ENCODE measurements at places on chromosomes 1 and 21.

DNA sequence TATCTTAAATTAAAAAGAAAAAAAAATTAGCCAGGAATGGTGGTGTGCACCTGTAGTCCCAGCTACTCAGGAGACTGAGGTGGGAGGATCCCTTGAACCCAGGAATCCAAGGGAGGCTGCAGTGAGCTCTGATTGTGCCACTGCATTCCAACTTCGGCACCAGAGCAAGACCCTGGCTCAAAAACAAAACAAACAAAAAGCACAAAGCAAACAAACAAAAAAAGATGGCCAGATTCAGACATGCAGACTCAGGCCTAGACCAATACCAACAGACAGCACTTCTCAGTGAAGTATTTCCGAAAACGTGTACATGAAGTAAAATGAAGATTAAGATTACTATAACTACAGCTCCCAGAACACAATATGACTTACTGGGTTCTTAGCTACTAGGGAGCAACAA lies 10.6 kb downstream of the SLC35D1 start:
- no peak for DNase-seq

GRCh38 chr1:94592571-94592920 lies 51.0 kb upstream of the F3 start:
- DNase-seq, result no peak

GRCh38 chr1:45230537-45230936 lies 24.1 kb upstream of the ZSWIM5 start:
- no peak for DNase-seq

DNA sequence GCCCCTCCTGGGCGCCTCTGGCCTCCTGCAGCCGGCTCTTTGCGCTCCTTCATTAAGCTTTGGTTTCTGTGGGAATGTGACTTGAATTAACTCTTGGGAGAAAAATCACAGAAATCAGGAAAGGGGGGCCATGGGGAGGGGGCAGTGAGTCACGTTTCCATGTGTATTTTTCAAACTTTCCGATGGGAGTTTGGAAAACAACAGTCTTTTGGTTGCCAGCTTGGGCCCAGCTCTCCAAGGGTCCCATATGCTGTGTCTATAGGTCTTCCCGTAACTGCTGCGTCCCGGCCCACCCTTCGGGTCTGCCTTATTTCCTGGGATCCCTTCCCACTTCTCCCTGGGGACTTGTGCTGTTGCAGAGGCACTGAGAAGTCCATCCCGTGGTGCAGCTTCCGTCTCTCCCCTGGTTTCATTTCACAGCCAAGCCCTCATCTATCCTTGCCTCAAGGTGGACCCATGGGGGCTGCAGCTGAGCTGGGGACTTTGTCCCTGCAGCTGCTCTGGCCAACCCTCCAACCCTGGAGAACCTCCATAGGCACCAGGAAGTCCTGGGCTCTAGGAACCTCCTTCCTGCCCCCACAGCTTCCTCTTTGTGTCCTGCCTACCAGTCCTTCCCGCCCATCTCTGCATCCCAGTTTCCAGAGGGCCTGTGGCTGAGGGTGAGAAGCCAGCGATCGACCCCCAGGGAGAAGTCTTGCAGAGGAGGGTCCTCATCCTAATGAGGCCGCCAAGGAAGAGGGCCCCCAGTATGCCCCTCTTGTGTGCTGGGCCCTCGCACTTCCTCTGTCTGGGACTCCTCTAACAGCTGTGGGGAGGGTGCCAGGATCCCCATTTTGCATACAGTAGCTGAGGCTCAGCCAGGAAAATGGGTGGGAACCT lies 11.6 kb upstream of the LMNA start:
- DNase-seq, result no peak

DNA sequence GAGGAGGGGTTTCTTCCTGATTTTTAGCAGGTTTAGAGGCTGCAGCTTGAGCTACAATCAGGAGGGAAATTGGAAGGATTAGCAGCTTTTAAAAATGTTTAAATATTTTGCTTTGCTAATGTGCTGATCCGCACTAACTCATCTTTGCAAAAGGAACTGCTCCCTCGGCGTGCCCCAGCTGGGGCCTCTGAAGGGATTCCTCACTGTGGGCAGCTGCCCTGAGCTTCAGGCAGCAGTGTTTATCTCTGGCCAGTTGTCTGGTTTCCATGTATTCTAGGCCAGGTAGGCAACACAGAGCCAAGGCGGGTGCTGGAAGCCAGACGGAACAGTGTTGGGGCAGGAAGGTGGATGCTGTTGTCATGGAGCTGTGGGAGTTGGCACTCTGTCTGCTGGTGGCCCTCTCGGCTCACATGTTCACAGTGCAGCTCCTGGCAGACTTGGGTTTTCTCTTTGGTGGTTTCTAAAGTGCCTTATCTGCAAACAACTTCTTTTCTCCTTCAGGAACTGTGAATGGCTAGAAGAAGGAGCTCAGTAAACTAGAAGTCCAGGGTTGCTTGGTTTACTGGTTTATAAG lies 18.9 kb downstream of the NECAP2 start:
- DNase-seq, result no peak

DNA sequence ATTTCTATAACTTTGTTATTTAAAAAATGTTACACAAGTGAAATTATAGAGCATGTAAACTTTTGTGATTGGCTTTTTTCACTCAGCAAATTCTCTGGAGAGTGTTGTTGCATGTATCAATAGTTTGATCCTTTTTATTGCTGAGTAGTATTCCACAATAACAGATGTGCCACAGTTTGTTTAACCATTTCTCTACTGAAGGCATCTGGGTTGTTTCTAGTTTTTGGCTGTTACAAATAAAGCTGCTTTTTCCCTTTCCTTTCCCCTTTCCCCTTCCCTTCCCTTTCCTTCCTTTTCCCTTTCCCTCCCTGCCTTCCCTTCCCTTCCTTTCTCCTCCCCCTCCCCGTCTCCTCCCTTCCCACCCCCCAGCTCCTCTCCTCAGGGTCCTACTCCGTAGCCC lies 15.9 kb downstream of the TUFT1 start:
- DNase-seq, result no peak

DNA sequence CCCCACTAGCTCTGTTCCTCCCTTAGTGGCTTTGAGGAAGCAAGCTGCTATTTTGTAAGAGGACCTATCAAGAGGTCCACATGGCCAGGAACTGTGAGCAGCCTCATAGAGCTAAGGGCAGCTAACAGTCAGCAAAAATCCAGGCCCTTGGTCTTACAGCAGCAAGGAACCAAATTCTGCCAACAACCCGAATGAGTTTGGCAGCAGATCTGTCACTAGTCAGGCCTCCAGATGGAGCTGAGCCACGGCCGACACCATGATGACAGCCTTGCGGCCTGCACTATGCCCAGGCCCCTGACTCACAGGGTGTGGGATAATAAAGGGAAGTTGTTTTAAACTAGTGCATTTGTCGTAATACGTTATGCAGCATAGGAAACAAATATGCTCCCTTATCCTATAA lies 28.0 kb upstream of the H3-3A start:
- no peak for DNase-seq

- DNase-seq, result no peak
Observed at GRCh38 chr1:206117151-206117948, at the start of gene AVPR1B. TSS of gene AVPR1B (minus strand) at chr1:206117388. CDS start at chr1:206116890, 498 bp downstream.

Data from HS-27A (cell line).